NB4 (cell line): ENCODE measurements at places on chromosomes 7 and 10.
A peak's percentile ranks its signal among the peaks of the same experiment; 100 is the strongest.

DNA sequence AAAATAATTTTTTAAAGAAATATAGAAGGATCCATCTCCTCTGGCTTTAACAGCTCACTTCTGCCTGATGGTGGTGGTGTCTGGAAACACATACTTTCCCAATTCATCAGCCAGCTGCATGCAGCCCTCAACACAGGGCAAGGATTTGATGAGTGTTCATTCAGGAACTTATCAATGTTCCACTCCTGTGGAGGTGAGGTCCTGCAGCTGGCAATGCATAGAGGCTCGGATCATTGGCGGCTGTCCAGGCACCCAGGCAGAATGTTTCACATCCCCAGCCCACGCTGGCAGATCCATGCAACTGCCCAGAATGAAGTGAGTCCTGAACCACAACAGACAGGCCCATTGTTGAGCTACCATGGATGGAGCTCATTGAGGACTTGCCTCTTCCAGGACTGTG is 55.2 kb upstream of the KCNMA1 start:
- DNase-seq: no peak

GRCh38 chr10:89063465-89063864 is 72.9 kb downstream of the FAS start:
- no peak for DNase-seq

GRCh38 chr7:44966731-44967538 is 11.9 kb downstream of the MYO1G start:
- peak; percentile 22 for DNase-seq

DNA sequence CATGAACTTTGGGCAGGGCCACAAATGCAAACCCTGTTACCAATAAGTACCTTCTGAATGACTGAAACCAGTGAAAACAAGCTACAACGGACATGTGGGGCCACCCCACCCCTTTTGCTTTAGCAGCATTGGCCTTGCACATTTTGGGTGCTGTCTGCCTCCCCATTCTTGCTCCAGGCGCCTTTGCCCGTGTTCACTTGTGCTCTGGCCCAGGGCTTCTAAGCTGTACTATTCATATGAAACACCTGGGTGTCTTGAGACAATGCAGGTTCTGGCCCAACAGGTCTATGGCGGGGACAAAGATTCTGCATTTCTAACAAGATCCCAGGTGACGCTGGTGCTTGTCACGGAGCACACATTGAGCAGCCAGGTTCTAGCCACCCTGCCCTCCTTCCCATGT is 96.5 kb upstream of the SDK1 start:
- no peak for DNase-seq

DNA sequence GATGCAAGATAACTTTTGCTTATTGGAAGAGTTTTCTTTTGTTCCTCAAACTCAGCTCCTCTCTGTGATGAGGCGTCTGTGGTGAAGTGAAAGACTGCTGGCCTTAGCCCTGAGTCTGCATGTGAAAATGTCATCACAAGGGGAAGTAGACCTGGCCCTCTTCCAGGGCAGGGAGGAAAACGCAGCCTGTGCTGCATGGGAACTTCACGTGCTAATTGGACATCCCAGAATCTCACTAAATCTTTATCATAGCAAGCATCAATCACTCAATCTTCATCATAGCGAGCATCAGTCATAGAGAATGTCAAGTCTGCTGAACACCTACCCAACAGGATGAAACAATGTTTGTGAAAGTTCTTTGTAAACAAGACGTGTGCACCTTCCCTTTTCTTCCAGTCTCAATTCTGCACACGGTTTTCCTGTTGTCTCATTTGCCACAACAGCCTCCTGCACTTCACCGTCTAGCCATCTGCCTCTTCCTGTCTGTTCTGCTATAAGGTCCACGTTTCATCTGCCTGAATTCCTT is 314.6 kb downstream of the FRMD4A start:
- DNase-seq: no peak

GRCh38 chr10:123062726-123063125 is 53.9 kb downstream of the ACADSB start:
- DNase-seq: no peak

DNA sequence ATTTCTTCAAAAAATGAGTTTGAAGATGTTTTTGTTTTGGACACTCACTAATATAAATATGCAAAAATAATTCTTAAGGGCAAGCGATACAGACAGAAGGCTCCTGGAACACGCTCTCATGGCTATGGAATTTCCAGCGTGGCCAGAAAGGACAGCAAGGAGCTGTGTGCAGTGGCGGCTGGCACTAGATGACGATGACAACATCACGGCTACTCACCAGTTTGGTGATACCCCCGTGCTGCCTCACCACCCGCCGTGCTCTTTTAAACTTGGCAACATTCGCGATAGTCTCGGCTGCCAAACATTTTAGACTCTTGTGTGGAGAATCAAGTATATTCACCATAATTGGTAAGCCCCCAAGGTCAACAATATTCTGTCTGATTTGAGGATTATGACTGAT is 54.9 kb downstream of the ODAD2 start:
- no peak for DNase-seq

DNA sequence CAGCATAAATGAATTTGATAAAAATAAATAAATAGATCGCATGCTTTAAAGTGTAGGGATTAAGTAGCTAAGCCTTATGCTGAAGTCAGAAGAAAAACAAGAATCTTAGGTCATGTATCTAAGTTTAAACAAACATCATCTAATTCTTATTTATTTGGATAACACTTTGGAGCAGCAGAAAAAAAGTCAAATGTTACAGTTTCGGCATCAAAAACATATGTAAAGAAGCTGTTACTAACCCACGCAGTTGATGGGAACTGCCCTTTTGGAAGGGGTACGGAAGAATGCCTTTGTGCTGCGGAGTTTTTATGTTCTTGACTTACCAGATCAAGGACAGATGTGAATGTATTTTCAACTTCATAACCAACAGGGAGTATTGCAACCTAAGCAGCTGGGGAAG is 37.3 kb upstream of the HABP2 start:
- DNase-seq: no peak

- peak; percentile 46 for DNase-seq
Measured at GRCh38 chr7:66696774-66697191, 43.8 kb upstream of the RABGEF1 start.

GRCh38 chr7:35450456-35451214 is 196.7 kb upstream of the TBX20 start:
- no peak for DNase-seq

DNA sequence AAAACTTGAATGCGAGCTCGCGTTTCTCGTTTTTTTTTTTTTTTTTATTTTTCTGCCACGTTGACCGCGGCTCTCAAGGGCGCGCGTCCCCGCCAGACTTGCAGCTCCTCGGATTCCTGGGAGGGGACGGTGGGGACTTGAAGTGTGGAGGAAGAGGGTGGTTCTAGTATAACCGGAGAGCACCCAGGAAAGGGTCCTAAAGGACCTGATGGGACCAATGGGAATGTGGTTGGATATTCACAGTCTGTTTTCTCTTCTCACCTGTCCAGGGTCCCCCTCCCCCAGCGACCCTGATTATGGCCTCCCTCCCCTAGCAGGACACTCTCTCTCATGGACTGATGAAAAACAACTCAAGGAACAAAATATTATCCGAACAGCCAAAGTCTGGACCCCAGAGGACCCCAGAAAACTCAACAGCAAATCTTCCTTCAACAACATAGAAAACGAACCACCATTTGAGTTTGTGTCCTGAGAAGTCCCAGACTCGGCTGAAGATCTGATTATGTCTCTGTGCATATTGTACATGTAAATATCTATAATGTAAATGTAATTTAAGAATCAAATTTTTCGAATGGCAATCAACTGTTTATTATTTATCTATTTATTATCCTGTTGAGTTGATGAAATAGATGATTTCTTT is 1.4 kb downstream of the PTF1A start:
- DNase-seq: no peak

DNA sequence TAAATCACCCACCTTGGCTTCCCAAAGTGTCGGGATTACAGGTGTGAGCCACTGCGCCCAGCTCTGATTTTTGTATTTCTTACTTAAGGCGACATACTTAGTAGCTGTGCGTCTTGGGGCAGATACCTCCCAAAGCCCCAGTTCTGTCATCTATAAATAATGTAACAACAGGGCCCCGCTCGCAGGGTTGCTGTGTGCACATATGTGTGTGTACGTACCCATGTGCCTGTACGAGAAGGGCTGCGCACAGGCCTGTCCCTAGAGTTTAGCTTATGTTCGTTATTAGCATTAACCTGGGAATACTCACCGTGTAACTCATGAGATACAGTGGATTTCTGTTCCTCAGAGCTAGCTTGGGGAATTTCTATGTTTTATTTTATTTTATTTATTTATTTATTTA is 103.6 kb downstream of the CUX1 start:
- DNase-seq: no peak

- DNase-seq: no peak
Measured at GRCh38 chr7:155109121-155109520, 39.0 kb downstream of the HTR5A start.

DNA sequence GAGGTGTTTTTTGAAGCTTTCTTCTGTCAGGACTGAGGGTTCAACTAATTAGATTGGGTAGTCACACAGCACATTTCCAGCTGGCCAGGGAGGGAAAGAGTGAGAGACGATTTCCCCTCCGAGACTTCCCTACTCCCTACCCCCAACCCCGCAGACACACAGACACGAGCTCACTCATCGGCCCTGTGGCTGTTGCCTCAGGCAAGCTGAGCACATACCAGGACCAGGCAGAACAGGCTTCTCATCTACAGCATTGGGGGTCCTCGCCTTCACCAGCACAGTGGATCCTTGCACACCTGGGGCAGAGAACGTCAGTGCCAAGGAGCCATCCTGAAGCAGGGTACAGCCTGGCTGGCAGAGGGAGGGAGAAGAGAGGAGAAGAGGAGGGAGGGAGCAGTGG is 144.1 kb downstream of the TMEM178B start:
- no peak for DNase-seq

GRCh38 chr10:109103278-109103677 is 820.0 kb downstream of the XPNPEP1 start:
- no peak for DNase-seq

- DNase-seq: no peak
Measured at GRCh38 chr10:106815427-106816043, 349.0 kb downstream of the SORCS1 start.

DNA sequence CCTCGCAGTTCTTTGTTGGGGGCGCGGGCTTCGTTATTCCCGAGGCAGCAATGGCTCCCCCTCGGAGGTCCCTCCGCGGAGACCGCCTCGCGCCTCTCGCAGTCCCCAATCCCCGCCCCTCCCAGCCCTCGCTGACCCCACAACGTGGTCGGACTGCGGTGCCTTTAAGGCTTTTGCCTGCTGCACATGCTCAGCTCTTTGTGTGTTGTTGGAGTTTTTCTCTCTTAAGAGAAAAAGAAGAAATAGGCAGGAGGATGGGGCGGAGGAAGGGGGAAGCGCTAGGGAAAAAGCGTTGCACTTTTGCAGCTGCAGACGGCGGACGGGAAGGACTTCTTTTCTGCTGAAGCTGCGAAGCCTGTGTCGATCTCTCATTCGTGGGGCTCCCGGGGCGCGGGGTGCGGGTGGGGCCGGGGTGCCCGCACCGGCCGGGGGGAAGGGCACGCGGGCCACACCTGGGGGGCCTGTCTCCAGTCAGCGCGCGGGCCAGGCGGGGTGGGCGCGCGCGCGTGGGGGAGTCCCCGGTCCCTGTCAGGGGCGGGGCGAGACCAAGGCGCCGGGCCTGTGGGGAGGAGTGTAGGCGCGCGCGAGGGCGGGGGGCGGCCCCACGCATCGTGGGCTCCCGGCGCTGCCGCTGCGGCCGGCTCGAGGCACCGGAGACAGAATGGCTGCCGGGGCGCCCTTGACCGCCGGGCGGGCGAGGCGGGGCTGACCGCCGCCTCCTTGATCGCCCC is 445 bp upstream of the ATRNL1 start:
- peak; percentile 11 for DNase-seq

GRCh38 chr10:6980353-6980752 is 400.3 kb upstream of the PRKCQ start:
- DNase-seq: no peak

- DNase-seq: no peak
Measured at GRCh38 chr10:43728425-43728824, 79.7 kb upstream of the ZNF32 start.

DNA sequence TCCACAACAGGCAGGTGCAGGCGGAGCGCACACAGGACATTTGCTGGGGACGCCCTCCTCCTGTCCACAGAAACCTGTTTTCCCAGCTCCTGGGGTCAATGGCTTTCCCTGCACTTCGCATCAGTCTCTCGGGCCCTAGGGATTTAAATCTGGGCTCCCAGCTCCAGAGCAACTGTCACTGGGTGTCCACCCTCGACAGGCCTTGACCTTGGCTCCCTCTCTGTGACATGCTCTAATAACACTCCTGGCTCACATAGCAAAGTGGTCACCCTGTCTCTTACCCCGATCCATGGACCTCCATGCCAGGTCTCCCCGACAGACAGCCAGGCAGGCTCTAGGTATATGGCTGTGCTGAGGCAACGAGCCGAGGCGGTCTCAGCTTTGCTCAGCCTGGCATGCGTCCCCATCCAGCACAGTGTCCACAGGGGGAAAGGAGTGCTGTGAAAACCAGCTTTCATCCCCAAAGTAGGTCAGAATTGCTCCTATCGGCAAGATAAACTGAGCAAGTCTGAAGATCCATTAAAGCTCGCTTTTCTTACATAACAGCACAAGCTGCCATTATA is 195.6 kb downstream of the TNS3 start:
- DNase-seq: no peak

- no peak for DNase-seq
Measured at GRCh38 chr7:15607529-15608210, 45.9 kb upstream of the AGMO start.

- DNase-seq: no peak
Measured at GRCh38 chr7:32569388-32570289, 74.3 kb downstream of the AVL9 start.

DNA sequence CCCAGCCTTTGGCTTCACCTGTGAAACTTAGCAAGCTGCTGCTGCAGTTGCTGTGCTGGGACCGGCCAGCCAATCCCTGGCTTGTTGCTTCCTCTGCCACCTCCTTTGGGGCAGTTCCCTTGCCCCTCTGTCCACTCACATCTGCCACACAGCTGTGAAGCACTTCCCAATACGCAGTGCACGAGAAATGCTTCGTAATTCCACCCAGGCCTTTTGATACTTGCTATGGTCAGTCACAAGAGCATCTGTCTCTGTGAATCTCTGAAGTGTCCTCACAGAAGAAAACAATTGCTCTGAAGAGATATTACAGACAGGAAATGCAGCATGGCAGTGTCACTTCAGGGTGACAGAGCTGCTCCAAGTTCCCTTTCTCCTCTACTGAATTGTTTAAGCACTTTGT is 208.5 kb downstream of the PTEN start:
- DNase-seq: peak; percentile 64

GRCh38 chr7:67653856-67654454 is 657.3 kb downstream of the TYW1 start:
- no peak for DNase-seq

- DNase-seq: no peak
Measured at GRCh38 chr10:102682981-102683380, 31.2 kb downstream of the ARL3 start.
